ENCODE measurements at places on chromosomes 1 and 21.

GRCh38 chr21:41402231-41402630 is 23.8 kb upstream of the MX1 start:
- no peak for DNase-seq

GRCh38 chr1:243474136-243474881 is 218.5 kb downstream of the SDCCAG8 start:
- DNase-seq, result no peak

DNA sequence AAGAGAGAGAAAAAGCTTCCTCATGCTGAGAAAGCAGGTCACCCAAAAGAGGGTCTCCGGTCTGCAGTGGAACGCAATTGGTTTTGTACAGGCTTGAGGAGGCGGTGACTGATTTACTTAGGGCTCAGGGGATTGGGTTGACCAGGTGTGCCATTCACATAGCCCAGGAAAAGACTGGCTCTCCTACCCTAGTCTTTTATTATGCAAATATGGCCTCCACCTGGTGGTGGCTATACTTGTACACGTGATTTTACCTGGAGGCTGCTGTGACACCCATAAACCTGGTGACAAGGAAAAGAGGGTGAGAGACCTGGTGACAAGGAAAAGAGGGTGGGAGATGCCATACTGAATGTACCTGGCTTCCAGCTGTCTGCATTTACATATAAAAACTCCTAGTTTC is 49.9 kb downstream of the DNTTIP2 start:
- DNase-seq, result no peak

DNA sequence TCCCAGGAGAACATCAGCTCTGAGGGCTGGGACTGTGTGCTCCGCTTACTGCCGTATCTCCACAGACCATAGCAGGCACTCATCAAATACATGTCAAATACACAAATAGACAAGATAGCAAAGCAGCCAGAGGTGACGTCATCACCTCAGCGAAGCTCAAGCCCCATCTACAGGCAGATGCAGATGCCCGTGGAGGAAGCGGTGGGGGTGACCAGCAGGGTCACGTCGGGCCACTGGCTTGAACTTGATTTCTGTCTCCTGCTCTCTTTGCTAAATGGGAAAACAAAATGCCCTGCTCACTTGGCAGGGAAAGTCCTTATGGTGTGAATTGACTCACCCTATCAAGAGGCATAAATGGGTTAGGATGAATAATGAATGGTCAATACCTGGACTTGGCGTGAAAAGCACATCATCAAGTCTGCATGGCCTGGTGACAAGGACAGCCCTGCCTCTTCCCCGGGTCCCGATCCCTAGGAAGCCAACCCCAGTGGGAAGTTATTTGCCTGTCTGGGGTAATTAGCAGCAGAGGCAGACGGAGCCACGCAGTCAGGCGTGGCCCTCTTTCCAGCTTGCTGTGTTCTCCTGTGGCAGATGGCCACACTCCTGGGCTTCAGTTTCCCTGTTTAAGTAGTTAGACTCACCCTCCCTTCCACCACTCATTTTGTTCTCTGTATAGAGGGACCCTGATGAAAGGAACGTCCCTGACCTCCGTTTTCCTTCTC is 536.0 kb downstream of the NPHP4 start:
- no peak for DNase-seq

GRCh38 chr1:60924165-60924564 is 158.2 kb upstream of the NFIA start:
- DNase-seq, result no peak

GRCh38 chr1:61322769-61323168 is 240.4 kb downstream of the NFIA start:
- DNase-seq, result no peak

- DNase-seq, result no peak
Measured at GRCh38 chr1:74799119-74799657, 66.2 kb downstream of the TYW3 start.

GRCh38 chr1:94178901-94179300 is 58.0 kb upstream of the ABCA4 start:
- no peak for DNase-seq

DNA sequence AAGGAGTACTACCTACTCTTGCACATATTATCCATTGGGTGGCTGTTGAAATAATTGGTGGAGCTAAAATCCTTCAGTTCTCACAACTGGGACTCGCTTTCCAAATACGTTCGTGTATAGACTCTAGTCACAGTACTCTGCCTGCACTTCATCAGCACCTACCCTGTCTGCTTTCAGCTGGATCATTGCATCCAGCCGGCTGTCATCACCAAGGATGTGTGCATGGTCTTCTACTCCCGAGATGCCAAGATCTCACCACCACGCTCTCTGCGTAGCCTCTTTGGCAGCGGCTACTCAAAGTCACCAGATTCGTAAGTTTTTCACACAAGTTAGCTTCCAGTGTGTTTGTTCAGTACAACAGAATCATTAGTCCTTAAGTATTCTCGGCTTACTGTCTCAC is 37.3 kb upstream of the PGD start:
- no peak for DNase-seq

GRCh38 chr1:215444715-215445414 is 122.2 kb upstream of the KCTD3 start:
- no peak for DNase-seq

All from Daoy (cell line).